Mucosa of gallbladder (tissue), 1 donor: ENCODE measurements at places on chromosomes 6 and 20. TPM values are rescaled to one million over a fixed set of nuclear protein-coding genes. Genes with fewer than 3 reads are reported as not detected.

Gene PACRG
- total RNA-seq: 3.2 TPM

Gene MUC21
- 7.1 TPM for total RNA-seq

Gene SLC26A8
- not detected for total RNA-seq

Gene GFOD1
- total RNA-seq: 17.4 TPM

Gene C6orf47
- total RNA-seq: 30.5 TPM

Gene KHDC1
- 2.9 TPM for total RNA-seq

Gene BHLHE23
- total RNA-seq: not detected

Gene DEFB132
- not detected for total RNA-seq

Gene ADGB
- not detected for total RNA-seq

Gene HSPA1L
- 2.8 TPM for total RNA-seq

Gene FITM2
- 10.9 TPM for total RNA-seq

Gene CTAGE9
- total RNA-seq: 0.09 TPM

Gene SPATS1
- total RNA-seq: not detected

Gene RSPH4A
- 0.49 TPM for total RNA-seq

Gene DYNLRB1
- total RNA-seq: 143 TPM

Gene ADGRF1
- 10.4 TPM for total RNA-seq

Gene NOX3
- total RNA-seq: not detected

Gene SLC44A4
- 457 TPM for total RNA-seq

Gene BNIP5
- total RNA-seq: 7.4 TPM

Gene RFX6
- not detected for total RNA-seq
